ENCODE measurements at places on chromosomes 1 and 21.
A peak's percentile ranks its signal among the peaks of the same experiment; 100 is the strongest.

DNA sequence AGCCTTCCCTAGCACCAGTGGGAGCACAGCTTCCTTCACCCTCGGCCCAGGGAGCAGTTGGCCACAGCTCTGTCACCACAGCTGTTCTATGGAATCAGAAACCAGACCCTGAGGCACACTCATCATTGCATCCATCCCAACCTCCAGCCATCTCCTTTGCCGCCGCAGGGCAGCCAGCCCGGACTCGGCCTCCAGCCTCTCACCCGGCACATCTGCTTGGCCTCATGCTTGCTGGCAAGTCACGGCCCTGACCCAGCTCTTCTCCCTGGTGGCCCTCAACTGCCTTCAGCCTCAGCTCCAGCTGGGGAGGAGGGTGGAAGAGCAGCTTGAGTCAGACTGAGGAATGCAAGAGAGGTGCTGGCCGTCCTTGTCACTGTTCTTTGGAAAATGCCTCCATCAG, 59.8 kb downstream of the TOR1AIP2 start:
- no peak for DNase-seq

DNA sequence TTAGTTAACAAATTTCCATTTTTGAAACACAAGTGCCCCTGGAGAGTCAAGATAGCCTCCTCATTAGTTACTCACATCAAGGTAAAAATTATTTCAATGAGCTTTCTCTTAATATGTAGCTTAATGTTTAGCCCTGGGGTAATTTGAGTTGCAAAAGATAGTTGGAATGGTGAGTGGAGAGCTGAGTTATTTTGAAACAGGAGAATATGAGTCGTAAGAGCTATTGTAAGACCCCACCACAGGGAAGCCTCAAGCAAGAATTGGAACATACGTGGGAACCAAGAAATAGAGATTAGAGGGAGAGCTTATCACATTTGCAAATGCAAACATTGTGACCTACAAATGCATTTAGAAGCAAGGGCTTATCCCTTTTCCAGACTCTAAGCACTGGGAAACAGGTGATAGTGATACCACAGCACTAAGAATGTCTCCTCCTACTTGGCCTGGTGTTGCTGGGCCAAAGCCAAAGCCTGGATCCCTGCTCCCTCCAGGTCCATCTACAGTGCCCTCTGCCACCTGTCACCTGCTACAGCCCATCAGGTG, 635.1 kb downstream of the PTPRC start:
- DNase-seq, result no peak

DNA sequence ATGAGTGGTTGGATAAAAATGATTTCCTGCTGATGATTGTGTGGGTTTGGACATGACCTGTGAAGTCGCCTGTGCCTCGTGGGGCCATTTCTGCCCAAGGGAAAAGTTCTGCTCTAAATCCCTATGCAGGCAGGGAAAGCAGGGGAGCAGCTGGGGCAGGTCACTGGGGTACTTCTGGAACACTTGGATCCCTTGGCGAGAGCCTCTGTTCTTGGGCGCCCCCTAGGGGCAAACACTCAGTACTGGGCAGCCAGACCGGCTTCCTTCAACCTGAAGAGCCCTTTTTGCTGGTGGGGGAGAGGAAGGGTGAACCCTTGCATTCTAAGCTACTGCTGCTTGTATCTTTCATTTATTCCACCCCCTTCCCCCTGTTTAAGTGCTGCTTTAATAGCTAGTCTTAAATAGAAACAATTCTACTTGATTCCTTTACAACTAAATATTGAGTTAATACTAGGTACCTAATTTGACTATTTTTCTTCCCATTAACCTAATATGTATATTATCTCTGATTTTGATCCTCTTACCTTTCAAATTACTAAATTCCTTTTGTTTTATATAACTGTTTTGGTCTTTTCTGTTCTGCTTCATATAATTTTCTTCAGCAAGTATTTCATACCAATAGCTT, 5.1 kb upstream of the CLEC20A start:
- peak; percentile 49 for DNase-seq

GRCh38 chr1:20903437-20903836, 116.3 kb upstream of the HP1BP3 start:
- DNase-seq, result no peak

DNA sequence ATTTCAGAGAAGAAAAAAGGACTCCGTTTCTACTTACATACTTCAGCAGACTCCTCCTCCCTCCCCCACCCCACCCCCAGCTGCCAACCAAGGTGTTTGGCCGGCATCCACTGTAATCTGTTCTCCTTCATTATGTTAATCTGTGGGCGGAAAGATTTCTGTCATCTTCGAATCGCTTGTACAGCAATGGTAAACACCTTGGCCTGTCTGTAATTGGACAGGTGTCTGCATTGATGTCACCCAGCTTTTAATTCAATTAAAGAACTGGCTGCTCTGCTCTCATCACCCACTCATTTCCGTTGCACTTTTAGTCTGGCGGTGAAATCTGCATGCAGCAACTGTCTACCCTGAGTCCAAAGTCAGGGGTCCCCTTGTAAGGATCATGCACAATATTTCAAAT, 368.6 kb downstream of the USH2A start:
- no peak for DNase-seq

DNA sequence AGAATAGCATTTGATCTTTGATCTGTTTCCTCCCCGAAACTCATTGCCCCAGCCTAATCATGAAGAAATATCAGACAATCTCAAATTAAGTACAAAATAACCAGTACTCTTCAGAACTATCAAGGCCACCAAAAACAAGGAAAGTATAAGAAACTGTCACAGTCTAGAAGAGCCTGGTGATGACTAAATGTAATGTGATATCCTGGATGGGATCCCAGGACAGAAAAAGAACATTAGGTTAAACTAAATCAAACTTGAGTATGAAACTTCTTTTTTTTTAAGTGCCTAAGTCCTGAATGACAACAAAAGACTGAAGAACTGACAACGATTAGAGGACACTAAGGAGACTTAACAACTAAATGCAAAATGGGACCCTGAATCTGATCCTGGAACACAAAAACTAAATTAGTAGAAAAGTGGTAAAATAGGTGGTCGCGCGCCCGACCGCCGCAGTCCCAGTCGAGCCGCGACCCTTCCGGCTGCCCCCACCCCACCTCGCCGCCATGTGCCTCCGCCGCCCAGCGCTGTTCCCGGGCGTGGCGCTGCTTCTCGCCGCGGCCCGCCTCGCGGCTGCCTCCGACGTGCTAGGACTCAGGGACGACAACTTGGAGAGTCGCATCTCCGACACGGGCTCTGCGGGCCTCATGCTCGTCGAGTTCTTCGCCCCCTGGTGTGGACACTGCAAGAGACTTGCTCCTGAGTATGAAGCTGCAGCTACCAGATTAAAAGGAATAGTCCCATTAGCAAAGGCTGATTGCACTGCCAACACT, 5.5 kb upstream of the PRKAB2 start:
- DNase-seq, result no peak

GRCh38 chr21:42337830-42338728, 12.7 kb downstream of the TFF2 start:
- peak; percentile 80 for DNase-seq

- no peak for DNase-seq
Observed at GRCh38 chr1:11898086-11898785, 28.0 kb downstream of the KIAA2013 start.

- DNase-seq, result no peak
Observed at GRCh38 chr1:206469411-206469932, 804 bp upstream of the IKBKE start.

GRCh38 chr21:43994085-43994484, 18.0 kb upstream of the TRAPPC10 start:
- no peak for DNase-seq

DNA sequence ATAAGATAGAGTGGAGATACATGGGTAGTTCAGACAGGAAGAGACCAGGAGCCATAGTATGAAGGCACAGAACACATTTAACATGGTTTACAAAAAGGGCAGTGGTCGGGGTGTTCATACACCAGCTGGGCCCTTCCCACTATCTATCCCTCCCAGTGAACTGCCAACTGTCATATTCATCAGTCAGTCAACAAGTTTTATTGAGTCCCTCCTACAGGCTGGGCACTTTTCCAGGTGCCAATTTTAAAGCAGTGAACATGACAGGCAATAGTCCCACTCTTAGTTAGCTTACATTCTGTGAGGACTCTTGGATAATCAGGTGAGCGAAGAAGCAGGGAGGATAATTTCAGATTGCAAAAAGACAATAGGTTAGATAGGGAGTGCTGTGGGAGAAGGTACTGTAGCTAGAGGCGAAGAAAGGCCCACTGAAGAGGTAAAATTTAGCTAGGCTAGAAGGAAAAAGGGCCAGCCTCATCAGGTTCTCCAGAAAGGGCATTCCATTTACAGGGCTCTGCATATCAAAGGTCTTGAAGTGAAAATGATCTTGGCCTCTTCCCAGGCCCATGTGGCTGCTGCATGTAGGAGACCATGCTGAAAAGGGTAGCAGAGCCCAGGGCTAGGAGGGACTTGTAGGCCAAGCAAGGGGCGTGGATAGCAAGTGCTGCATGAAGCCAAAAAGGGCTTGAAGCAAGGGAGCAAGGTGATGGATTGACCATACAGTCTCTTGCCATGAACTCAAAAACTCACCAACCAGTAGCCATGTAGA, 274.7 kb upstream of the SNX7 start:
- DNase-seq, result no peak

- no peak for DNase-seq
Observed at GRCh38 chr1:9350013-9350908, 57.6 kb downstream of the SPSB1 start.

DNA sequence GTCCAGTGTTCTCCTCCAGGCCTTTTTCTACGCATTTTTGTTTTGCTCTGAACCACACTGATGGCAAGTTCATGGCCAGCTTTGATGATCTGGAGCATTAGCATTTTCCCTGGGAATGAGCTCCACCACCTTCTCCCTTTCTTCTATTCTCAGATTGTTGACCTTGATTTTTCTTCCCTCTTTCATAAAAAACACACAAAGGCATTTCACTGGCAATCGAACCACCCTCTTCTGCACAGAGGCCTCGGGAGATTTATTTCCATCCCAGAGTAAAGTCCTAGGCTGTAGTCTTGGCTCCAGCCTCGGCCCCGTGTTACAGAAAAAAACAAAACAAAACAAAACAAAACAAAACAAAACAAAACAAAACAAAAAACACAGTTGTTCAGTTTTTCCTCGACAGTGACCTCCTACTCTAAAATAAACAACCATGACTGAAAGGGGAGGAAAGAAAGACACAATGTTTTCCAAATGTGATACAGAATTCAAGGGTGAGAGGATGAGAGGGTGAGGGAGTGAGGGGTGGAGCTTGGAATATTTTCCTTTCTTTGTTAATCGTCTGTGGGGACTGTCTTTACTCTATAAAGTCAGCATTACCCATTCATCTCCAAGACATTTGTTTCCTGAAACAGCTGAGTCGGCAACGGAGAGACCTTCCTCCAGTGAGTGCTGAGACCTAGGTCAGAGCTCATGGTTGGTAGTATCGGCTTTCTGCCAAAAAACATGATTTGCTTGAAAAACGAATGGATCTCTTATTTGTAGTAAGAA, 29.8 kb upstream of the RNF186 start:
- DNase-seq, result no peak

- DNase-seq, result no peak
Observed at GRCh38 chr1:82927753-82928152, 1071.2 kb downstream of the TTLL7 start.

DNA sequence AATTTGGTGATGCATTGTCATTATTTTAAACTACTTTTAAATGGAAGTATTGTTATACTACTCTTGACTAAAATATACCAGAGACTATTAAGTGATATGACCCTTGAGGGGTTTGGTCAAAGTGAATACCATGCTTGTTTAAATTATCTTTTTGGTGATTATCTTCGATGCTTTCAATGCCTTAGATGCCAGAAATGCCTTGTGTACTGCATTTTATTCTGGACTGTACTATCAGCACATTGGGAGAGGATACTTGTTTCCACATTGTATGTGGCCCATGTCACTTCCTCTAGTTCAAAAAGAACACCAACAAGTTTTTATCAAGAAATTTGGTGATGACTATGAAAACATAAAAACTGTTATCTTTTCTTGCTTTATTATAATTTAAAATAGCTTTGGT, 16.3 kb downstream of the MAP3K7CL start:
- DNase-seq, result no peak

DNA sequence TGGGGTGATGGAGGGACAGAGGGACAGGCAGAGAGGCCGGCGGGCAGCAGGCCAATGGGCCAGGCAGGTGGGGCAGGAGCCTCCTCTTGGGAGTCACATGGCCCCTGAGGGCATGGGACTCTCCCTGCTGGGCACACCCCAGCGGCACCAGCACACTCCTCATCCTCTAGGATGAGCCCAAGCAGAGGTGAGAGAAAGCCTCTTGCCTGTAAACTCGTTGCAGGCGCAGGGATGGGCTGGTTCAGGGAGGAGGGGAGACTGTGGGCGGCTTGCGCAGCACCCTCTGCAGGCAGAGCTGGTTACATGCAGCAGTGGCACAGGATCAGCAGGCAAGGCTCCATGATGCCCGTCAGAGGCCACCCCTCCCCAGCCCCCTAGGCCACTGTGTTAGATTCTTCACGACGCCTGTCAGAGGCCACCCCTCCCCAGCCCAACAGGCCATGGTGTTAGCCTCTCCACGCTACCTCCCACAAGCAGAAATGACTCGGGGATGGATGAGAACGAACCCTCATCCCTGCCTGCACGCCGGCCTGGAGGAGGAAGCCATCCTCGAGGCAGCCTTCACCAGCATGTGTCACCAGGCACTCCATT, 209.7 kb upstream of the VAMP3 start:
- no peak for DNase-seq
